ENCODE measurements at places on chromosomes 5 and 9. TPM values are rescaled to one million over a fixed set of nuclear protein-coding genes. Genes with fewer than 3 reads are reported as not detected.
A peak's percentile ranks its signal among the peaks of the same experiment; 100 is the strongest.

QRFP gene
- 0.26 TPM for polyA plus RNA-seq

ASB6 gene
- polyA plus RNA-seq = 10.8 TPM

GFI1B gene
- 0.51 TPM for polyA plus RNA-seq

DNA sequence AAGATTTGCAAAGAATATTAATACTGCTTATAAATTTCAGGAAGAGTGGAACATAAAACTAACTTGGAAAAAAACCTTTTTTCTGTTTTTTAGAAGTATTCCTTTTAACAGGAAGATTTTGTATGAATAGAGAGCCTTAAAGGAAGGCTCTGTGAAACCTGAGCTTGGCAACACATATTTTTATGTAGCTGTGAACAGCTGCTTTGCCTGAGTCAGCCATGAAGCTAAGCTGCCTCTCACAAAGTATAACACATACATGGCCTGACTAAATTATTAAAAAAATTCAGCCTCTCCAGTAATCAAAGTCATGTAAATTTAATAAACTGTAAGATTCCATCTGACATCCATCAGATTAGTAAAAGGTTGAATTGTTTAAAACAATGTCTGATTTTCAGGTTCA lies 547.5 kb downstream of the ELAVL2 start:
- peak; percentile 4 for DNase-seq

DNA sequence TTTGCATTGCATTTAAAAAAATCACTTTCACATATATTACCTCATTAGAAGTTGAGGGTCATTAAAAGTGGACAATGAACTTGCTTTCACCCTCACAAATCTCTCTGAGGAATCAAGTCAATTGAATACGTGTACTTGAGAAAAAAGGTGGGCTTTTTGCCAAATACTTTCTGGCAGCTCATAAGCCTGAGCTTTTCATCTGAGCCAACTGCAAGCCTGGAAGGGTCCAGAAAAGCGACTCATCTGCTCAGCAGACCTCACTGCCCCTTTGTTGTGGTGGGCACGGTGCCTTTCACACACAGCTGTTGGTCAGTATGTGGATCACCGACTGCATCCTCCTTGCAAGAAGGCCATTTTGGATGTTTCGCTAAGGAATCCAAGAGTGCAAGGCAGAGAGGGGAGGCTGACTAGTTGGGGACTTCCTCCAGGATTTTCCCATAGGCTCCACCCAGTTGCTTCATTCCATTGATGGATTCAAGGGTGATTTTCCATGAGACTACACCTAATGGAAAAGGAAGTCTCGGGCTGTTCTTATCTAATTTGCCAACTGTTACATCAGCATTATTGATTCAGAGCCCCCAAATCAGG lies 564.7 kb downstream of the PDE4D start:
- DNase-seq = peak; percentile 75

GRCh38 chr5:95671826-95672225 lies 11.0 kb downstream of the SPATA9 start:
- no peak for DNase-seq

DNA sequence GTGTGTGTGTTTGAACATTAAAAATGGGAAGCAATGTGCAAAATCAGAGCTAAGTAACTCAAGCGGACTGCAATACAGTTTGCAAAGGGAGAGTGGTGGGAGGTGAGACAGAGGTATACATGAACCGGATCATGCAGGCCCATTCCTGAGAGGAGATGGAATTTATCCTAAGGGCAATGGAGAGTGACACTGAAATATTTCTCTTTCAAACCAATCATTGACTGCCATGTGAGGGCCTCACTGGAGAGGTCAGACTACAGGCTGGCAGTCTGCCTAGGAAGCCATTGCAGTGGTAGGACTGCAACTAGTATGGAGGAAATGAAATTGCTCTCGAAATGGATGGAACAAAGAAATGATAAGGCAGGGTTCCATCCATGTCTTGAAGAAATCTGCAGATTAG lies 34.8 kb downstream of the TNFSF15 start:
- DNase-seq = no peak

GRCh38 chr5:107365320-107366109 lies 305.2 kb downstream of the EFNA5 start:
- no peak for DNase-seq
